ENCODE measurements at places on chromosomes 3 and 15.

DNA sequence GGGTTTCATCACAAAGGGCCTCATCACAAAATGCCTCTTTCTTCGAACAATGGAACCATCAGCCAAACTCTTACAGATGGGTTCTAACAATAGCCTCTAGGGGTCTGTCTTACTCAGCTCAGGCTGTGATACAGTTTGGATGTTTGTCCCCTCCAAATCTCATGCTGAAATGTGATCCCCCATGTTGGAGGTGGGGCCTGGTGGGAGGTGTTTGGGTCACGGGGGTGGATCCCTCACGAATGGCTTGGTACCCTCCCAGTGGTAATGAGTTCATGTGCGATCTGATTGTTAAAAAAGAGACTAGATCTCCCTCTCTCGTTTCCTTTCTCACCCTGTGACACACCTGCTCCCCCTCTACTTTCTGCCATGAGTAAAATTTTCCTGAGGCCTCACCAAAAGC lies 47.9 kb upstream of the LIPC start:
- DNase-seq = no peak

GRCh38 chr3:128491941-128492670 lies 895 bp downstream of the GATA2 start:
- no peak for DNase-seq

DNA sequence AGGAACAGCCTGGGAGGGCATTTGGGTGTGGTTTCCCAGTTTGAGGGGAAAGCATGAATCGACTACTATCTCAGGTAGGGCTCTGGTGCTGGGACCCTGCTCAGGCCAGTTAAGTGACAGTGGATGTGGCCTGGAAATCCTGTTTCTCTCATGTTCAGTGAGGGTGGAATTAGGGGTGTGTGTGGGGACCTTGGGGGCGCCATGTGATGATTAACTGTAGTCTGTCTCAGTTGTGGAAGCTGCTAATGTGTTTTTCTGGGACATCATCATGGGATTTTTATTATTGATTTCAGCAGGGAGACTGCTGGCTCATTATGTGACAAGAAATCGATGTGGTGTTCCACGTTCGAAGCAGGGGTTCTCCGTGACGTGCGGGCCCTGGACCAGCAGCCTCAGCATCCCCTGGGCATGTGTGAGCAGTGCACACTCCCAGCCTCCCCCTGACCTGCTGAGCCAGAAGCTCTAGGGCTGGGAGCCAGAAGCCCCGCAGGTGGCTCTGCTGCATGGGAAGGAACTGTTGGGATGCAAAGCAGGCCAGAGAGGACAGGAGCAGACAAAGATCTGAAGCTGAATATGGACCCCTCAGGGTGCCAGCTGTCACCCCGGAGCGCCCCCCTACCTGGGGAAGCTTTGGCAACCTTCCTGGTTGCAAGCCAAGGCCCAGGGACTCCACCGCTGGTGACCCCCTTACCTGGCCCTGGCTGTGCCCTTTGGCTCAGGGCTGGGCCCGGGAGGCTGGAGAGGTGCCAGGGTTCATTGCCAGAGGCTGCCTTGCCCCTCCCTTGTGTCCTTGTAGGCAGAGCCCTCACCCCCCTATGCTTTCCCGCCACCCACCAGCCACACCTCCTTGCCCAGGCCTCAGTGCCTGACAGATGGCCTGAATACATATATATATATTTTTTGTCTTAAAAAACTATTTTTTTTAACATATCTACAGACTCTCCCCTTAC lies 149.8 kb downstream of the APBA2 start:
- no peak for DNase-seq

- no peak for DNase-seq
Measured at GRCh38 chr3:58725326-58725853, 58.8 kb upstream of the FAM3D start.

DNA sequence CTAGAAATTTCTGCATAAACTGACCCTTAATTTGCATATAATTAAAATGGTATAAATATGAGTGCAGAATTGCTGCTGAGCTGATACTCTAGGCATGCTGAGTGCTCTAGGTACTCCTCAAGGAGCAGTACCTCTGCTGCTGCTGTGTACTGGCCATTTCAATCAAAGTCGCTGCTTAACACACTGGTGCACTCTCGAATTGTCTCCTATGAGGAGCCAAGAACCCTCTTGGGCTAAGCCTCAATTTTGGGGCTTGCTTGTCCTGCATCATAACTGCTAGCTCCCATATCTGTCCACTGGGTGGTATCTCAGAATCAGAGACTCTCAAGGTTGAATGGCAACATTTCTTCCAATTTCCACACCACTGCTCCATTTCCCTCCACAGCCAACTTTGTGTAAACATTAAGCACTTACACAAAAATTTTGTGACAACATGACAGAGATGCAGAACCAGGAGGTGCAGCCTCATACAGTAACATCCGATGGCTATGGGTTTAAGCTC lies 82.5 kb downstream of the XXYLT1 start:
- no peak for DNase-seq

DNA sequence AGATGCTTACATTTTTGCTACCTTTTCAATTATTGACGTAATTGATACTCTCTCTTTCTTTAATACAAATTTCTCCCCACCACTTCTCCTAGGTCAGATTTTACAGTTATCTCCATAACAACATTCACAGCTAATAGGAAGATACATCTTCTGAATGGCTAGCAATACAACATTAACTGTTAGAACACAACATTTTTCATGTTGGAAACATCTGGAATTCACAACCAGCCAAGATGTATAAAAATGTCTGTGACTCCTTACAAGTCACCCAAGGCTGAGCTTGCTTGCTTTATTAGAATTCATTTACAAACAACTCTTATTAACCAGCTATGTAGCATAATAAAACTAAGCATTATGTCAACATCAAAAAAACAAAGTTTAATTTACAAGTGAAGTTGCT lies 81.0 kb upstream of the ROBO2 start:
- DNase-seq = no peak

- DNase-seq = no peak
Measured at GRCh38 chr15:93417631-93418030, 328.6 kb upstream of the RGMA start.

GRCh38 chr3:181622365-181622764 lies 89.4 kb upstream of the SOX2 start:
- DNase-seq = no peak

GRCh38 chr3:71862371-71863140 lies 77.6 kb upstream of the PROK2 start:
- no peak for DNase-seq
